Aorta (tissue), 5 donors: ENCODE measurements at places on chromosomes 2 and 18.
A peak's percentile ranks its signal among the peaks of the same experiment; 100 is the strongest.

- no peak for DNase-seq
Observed at GRCh38 chr2:4980995-4981394, 711.2 kb upstream of the SOX11 start.

- DNase-seq, result no peak
Observed at GRCh38 chr2:69196327-69197117, 183.5 kb downstream of the ANTXR1 start.

- no peak for DNase-seq
Observed at GRCh38 chr2:169732075-169732474, 1.6 kb upstream of the KLHL23 start.

DNA sequence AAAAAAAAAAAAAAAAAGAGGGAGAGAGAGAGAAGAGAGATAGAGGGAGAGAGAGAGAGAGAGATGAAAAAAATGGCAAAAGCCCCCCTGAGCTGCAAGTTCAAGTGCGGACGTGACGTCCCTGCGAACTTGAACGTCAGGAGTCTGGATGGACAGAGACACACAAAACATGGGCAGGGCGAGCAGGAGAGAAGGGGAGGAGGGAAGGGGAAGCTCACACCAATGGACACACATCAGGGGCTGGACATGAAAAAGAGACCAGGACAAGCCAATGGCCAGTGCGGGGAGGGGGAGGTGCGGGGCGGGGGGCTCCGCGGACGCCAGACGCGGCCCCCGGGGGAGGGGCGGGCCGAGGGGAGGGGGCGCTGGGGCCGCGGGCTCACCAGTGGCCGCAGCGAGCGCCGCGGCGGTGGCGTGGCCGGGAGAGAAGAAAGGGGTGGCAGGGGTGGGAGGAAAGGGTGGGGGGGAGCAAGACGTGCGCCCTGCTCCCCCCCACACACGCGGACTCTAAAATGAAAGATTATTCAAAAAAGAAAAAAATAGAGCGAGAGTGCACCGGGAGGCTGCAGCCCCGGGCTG, at the start of gene BCL11A:
Gene BCL11A, minus strand, starts transcription at position 160 of the 579 bp plus-strand sequence. CDS start 384 bp downstream, outside the sequence.
- peak; percentile 54 for DNase-seq

DNA sequence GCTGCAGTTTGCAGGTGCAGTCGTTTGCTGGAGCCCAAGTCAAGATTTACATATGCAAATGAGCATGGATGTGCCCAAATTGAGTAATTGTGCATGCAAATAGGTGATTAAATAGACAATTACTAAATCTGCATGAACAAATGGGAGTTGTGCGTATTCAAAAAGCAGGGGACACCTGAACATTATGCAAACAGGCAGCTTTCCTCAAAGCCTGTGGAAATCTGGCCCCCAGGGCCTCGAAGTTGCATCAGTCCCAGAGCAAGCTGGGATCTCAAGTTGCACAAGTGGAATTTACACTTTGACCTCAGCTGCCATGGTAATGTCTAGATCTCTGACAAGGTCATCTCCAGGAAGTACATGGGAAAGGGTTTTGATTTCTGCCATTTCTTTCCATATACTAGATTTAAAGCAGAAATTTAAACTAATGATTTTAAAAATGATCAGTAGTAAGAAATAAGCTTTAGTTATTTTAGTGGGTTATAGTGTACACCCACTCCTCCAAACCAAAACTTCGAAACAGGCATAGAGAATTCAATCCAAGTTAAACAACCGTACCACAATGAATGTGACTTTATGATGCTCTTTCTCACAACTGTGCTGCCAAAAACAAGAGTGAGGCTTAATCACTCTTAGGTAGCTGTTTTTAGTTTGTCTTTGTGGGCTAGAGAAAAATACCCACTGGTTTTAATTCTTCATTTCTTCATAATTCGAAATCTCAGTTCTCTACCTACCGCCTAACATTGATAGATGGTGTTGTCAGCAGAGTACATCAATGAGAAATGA, 110.7 kb downstream of the RND3 start:
- no peak for DNase-seq

DNA sequence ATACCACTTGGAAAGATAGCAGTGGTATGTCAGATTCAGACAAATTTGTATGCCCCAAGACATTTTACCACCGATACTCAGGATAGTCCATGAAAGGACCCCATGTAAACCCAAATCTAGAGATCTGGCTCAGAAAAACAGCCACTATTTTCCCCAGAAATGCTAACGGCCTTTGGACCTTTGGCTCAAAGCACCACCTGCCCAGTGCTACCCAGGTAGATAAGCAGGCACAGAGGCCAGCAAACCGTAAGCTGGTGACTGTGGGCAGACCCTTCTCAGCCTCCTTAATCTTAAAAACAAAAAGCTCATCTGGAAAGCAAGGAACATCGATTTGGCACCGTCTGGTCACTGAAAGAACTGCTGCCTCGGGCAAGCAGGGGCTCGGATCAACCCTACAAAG, 61.4 kb upstream of the GREB1L start:
- no peak for DNase-seq

DNA sequence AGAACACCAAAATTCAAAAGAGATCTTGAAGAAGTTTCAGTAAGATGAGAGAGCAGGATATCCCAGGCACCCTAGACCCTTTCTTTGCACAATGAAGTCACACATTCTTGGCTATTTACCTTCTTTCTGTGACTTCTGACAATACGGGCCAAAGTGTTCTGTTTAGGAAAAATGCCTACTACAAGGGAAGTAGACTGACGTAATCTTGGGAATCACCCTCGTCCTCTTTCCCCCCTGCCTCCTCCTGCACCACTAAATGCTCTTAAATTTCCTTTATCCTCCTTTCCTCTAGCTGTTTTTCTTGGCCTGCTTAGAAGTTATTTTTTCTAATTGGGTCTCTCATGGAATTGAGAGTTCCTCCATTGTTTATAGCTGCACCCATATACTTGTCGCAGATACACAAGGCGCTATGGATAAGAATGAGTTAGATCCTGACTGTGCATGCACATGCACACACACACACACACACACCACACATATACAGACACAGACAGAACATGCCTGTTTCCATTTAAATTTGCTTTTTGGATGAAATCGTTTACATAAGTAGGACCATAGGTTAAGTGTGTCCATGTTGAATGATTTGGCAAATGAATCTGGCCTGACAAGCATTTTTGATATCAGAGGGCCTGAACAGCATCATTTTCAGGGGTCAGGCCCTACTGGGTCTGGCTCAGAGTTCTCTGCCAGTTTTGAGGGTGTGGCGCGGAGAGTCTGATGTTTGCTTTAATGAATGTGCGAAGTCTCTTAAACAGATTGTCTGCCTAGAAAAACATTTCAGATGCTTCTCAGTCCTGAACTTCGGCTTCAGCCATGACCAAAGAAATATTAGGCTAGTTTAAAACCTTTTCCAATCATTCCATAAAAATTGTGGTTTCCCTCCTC, 131.9 kb upstream of the NT5C1B start:
- DNase-seq, result peak; percentile 58

- no peak for DNase-seq
Observed at GRCh38 chr2:8203364-8203763, 478.5 kb upstream of the ID2 start.

GRCh38 chr2:126656431-126657147, 631 bp downstream of the GYPC start:
- DNase-seq, result peak; percentile 84

DNA sequence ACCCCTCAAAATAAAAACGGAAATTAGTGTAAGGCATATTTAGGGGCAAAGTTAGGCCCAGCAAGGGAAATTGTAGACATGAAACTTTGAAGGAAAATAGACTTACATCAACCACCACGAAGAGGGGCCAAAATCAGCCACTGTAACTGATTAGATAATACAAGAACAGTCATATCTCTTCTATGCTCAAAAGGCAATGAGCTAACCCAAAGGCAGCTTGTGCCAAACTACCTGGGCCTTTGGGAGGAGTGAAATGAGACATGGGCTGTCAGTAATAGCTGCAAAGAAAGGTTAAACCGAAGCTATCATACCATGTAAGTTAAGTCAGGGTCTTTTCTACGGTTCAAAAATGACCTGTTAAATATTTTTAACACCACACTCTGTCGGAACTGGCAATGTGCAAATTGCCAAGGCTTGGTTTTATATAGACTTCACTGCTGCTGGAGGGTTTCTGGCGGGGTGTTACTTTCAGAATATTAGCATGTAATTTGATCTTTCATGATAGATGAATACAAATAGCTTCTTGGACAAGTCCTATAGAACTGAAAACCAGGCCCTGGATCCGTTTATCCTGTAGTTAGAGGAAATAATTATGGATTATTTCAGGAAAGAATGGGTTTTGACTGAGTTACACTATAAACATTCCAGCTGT, 69.6 kb downstream of the ACVR1 start:
- no peak for DNase-seq

DNA sequence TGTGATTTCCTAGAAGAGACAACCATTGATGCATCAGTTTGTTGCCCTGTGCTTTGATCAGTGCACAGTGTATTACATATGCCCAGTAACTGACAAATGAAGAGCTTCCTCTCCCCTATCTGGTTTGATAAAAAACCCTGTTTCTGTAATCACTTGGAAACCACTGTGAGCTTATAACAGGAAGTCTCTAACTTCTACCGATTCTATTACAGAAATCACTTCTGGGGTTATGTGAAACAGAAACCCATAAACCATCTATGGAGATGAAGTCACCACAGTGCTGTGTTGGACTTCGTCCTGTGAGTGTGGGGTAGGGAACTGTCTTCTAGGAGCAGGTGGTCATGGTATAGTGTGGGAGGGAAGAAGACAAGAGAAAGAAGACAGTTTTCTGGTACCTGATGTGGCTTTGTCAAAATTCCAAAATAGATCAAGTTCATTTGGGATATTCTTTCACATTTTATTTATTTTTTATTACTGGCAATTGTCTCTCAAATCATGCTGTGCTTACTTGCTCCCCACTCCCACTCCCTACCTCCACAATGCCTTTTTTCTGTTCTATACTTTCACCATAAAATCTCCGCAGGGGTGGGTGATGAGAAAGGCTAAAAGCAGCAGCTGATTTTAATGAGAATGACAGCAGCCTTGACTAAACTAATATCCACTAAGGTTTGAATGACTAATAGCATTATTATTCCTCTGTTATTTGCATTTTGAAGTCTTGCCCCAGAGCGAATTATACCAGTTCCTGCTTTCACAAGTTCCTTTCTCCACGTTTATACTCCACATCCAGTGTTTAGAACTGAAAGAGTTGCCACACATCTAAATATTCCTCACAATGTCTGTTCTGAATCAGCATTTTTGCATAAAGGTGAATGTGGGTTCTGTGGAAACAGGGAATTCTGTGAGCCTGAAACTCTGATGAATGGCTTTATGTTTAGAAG, 41.7 kb upstream of the RND3 start:
- DNase-seq, result no peak

DNA sequence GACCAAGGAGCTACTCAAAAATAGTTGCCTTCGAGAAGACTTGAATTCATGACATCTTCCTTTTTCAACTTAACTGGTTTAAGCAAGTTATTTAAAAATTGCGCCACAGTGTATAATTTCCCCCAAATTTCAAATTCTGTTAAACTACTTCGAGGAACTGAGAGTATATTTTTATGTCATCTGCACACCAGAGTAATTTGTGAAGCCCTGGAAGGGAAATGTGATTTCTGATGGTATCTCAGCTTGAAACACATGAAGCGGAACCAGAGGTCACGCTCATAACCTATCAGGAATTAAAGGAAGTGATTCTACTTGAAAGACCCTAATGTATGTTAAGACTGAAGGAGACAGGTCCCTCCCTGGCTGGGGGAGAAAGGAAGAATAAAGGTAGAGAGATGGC, 33.9 kb upstream of the DARS1 start:
- no peak for DNase-seq

GRCh38 chr2:14313341-14313740, 319.2 kb upstream of the LRATD1 start:
- no peak for DNase-seq

- no peak for DNase-seq
Observed at GRCh38 chr2:241030883-241031282, 32.5 kb downstream of the SNED1 start.

- no peak for DNase-seq
Observed at GRCh38 chr18:41524674-41525470, 430.2 kb upstream of the PIK3C3 start.

DNA sequence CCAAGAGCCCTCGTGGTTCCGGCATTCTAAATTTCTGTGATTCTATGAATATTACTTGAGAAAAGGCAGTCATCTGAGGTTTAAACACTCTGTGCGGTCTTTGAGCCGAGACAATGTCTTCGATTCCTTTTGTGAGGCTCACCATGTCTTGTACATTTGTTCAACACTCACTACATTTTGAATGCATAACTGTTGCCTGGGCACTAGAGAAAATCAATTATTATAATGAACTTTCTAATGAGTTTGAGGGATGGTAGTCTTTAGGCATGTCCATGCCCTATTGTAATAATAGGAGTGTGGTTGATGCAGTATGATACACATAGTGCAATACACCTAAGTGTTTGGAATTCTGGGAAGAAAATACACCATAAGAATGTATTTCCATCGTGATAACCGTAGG, 703.4 kb downstream of the MBD2 start:
- no peak for DNase-seq

DNA sequence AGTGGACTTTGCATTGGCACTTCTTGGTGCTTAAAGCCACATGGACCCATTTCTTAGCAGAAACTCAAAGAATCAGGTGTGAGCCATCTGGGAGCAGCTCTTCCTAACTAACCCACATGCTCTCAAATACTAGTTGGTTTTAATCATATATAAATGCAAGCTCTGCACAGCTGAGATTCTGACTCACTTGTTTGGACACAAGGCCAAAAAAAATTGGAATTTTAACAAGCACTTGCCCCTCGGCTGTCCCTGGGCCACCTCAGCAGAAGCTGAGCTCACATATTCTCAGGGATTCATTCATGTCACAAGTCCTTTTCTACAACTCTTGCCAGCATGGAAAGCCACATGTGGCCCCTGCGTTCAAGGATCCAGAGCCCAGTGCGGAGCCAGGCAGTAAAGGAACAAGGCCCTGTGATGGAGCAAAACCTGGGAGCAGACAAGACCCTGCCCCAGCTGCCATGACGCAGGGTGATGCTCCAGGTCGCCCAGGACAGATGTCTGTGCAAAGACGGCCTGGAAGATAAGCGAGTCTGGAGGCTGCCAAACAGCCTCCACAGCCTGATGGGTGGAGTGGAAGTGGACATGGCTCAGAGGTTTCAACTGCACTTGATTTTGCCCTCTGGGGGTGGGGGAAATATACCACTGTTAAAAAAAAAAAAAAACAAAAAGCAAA, 266.5 kb downstream of the EIPR1 start:
- no peak for DNase-seq

DNA sequence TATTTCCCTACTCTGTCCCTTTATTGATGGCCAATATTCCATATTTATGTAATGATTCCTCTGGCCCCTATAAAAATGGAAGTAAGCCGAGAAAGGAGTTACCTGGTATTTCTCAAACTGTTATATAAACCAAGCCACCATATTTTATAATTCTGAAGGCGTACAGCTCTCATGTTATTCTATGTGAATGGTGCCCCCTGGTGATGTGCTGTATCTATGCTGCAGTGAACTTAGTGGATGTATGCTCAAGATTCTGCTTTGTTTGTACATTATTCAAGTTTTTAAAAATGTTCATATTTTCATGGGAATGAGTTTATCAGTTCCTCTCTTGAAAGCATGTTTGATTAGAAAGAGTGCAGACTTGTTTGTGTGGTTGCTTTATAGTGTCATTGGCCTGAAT, 194.5 kb upstream of the LRRTM1 start:
- DNase-seq, result no peak
